Stimulated activated CD8-positive, alpha-beta memory T cell treated with anti-CD3 and anti-CD28 coated beads, Interleukin-4, amount 100 ng/mL, for 24 hours (primary cell): ENCODE measurements at places on chromosomes 16 and 17.

DNA sequence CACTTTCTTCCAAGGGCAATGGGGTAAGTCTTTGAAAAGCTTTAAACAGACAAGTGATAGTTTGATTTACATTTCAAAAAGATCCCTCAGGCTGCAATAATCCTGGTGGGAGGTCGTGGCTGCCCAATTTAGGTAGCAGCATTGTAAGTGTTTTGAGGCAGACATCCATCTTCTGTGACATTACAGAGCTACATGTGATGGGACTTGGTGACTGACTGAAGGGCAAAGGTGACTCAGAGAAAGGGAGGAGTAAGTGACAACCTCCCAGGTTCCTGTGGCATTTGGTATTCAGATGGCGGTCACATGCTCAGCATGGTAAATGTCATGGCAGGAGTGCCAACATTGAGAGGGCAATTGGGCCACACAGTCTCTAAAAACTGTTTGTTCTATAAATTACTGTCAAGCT, 26.5 kb downstream of the STAT3 start:
- peak; percentile 28 for DNase-seq

GRCh38 chr16:70432356-70432722, 6.6 kb downstream of the ST3GAL2 start:
- no peak for DNase-seq

GRCh38 chr17:45227101-45227925, 5.6 kb downstream of the FMNL1 start:
- DNase-seq = no peak

DNA sequence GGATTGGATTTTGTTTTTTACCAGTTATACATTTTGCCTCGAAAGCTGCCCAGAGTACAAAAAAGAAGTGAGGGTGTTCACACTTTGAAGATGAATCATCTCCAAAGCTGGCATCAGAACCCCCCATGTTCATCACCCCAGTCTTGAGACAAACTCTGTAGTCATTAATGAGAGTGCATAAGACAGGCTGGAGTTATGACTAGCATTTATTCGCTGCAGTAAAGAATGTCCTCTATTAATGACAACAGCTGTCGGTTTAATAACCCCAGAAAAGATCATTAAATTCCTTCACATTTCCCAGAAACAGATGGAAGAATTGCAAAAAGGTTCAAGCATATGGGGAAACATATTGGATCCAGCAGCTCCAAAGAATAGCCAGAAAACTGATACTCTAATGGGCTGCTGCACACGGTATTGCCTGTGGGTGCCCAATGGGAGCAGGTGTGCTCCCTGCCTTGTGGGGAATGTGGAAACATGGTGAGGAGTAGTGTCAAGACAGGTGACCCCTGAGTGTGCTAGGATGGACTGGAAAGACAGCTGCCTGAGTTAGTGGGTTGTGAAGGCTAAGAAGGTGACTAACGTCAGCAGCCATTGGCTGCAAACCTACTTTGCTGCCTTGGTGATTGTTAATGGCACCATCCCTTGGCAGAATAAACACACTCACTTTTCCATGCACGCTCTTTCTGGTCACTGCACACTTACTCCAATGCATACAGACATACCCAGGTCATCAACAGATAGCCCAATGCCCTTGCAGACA, 81.9 kb downstream of the AIPL1 start:
- no peak for DNase-seq

GRCh38 chr17:4711661-4712181, 1.3 kb downstream of the ARRB2 start:
- DNase-seq = no peak

GRCh38 chr16:67537270-67537635, 8.6 kb downstream of the RIPOR1 start:
- peak; percentile 28 for DNase-seq

GRCh38 chr17:10648956-10649355, 8.2 kb downstream of the MYH3 start:
- DNase-seq = no peak

DNA sequence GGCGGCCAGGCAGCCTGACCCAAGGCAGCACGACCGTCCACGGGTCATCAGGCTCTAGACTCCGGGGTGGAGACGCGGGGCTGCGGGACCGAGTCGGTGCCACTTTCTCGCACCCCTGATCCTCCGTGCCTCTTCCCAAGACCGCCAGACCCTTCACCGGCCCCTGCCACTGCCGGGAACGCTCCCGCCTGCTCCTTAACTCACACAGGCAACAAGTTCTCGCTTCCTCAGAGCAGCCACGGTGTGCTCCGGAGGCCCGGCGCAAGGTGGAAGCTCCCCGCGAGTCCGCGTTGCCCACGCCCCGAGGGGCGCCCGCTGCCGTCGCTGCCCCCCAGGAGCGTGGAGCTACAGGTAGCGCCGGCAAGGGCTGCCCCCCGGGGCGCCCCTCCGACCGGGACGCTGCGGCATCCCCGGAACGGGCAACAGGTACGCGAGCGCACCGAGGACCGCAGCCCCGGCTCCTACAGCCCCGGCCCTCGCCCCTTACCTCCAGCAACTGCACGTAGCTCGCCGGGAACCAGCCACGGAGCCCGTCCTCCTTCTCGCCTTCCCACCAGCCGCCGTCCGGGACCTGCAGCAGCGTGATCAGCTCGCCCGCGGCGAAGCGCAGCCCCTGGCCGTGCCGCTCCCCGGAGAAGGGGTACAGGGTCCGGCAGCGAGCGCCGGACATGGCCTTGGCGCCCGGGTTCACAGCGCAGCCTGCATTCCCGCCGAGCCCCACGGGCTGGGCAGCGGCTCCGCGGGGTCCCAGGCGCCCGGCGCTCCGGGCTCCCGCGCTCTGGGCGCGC, 491 bp downstream of the GAS7 start:
- DNase-seq = no peak

GRCh38 chr17:20073055-20073979, 64.2 kb downstream of the SPECC1 start:
- DNase-seq = peak; percentile 19

DNA sequence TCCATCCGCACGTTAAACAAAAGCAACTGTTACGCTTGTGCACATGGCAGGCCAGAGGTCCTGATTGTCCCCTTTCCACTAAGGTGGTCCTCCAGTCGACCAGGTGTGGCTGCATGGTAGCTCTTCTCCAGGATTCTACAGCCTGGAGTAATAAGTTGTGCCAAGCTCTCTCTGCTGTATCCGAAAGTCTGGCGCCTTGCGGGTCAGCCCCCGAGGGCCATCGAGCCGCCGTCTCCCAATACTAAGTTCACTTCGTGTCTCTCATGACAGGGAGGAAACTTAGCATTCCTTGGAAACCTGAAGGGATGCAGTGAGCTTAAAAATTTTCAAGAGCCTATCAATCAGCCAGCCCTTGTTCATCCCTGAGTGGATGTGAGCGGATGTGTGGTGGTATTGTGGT, 5.3 kb upstream of the ENDOV start:
- no peak for DNase-seq

DNA sequence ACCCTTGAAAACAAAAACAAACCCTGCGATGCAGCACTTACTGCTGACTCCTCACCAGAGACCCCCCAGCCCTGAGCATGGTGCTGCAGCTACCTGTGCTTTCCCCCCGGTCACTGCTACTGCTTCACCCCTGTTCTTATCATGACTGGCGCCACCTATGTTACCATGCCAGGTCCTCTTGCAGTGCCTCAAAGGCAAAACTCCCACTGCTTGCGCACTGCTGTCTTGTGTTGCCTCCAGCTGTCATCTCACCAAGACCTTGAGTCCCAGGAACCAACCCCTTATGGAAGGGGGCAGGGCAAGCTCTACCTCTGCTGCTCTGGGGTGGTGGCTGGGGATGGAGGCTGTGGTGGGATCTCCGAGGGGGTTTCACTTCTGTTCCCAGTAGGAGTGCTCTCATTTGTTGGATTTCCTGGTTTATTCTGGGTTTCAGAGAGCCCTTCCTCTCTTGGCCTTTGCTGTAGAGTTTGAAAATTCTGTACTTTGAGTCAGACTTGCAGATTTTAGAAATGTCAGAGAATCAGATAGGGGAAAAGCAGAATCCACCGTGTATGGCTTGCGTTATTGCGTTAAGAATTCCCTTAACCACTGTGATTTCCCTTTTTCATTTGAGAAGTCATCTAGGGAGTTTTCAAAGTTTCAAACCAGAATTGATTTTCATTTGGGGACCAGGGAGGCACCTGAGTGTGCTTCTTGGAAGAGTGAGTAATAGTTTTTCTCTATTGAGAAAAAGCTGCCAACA, 96.6 kb downstream of the SPECC1 start:
- DNase-seq = no peak

DNA sequence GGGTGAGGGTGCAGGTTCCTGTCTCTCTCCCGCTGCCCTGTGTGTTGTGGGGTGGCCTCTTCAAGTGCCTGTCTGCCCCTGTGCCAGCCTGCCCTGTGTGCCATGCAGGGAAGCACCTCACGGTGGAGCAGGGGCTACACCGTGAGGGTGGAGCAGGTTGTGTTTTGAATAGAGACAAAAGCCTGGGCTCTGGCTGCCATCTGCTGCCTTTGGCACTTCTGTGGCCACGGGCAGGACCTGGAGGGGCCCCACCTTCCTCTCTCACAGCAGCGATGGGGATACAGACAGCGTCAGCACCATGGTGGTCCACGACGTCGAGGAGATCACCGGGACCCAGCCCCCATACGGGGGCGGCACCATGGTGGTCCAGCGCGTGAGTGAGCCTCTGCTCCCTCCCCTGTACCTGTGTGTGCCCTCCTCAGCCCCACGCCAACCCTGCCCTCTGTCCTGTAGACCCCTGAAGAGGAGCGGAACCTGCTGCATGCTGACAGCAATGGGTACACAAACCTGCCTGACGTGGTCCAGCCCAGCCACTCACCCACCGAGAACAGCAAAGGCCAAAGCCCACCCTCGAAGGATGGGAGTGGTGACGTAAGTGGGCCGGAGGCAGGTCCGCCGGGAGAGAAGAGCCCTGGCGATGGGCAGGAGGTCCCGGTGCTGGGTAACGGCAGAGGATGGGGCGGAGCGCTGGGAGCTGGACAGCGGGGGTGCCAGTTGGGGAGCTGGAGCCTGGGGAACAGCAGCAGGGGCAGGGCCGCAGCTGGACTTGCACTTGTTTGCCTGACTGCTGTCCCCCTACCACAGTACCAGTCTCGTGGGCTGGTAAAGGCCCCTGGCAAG, 5.4 kb upstream of the C17orf107 start:
- no peak for DNase-seq

DNA sequence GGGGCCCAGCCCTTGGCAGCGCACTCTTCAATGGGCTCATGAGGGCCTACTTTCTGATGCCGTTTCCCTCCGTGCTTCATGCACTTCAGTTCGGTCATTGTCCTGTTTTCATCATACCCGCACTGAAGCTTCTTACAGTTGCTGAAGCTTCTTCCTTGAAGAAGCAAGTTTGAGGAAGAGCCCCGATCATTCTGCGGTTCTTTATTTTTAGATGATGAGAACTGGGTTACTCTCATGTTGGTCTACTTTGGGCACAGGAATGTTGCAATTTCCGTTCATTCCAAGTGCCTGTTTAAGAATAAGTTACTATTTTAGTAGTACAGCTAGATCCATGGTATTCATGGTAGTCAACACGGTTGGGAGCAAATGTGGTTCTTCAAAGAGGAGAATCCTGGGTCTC, 587.7 kb upstream of the HSBP1 start:
- no peak for DNase-seq

- DNase-seq = no peak
These were observed 1.0 kb downstream of the IRX3 start for GRCh38 chr16:54285414-54286089.

GRCh38 chr17:27391427-27391826, 64.8 kb upstream of the KSR1 start:
- DNase-seq = no peak

- no peak for DNase-seq
These were observed 1.6 kb downstream of the SEZ6 start for GRCh38 chr17:29004081-29004692.

GRCh38 chr17:21033350-21033749, 9.5 kb downstream of the USP22 start:
- DNase-seq = no peak

DNA sequence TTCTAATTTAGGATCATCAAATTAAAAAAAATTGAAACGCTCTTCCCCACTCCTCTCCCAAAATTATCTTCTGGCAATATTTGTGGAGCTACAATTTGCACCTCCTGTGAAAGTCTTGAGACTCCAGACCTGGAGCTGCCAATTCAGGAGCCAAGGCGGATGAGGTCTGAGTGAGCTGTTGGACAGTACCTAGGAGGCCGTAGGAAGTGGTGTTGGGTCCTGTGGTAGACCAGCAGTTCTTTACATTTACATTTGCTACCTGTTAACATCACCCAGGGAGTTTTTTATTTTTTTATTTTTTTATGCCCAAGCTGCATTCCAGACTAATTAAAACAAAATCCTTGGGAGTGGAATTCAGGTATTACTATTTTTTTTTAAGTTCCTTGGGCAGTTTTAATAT, 271.0 kb downstream of the PHKB start:
- no peak for DNase-seq

DNA sequence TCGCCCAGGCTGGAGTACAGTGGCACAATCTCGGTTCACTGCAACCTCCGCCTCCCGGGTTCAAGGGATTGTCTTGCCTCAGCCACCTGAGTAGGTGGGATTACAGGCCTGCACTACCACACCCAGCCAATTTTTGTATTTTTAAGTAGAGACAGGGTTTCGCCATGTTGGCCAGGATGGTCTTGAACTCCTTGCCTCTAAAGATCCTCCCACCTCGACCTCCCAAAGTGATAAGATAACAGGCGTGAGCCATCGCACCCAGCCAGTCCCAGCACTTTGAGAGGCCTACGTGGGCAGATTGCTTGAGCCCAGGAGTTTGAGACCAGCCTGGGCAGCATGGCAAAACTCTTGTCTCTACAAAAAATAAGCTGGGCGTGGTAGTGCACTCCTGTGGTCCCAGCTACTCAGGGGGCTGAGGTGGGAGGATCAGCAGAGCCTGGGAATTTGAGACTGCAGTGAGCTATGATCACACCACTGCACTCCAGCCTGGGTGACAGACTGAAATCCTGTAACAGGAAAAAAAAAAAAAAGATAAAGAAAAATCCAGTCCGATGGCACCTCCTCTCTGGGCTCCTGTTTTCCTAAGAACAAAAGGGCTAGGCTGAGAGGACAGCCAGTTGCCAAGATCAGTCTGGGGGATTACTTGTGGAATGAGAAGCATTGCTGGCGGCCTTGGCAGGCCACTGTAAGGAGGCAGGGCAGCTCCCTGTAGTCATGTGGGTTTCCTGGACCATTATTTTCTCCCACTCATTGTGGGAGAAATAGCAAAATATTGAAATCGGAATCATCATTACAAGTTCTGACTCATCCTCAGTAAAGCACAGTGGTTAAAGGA, 3.0 kb upstream of the PIPOX start:
- DNase-seq = no peak

DNA sequence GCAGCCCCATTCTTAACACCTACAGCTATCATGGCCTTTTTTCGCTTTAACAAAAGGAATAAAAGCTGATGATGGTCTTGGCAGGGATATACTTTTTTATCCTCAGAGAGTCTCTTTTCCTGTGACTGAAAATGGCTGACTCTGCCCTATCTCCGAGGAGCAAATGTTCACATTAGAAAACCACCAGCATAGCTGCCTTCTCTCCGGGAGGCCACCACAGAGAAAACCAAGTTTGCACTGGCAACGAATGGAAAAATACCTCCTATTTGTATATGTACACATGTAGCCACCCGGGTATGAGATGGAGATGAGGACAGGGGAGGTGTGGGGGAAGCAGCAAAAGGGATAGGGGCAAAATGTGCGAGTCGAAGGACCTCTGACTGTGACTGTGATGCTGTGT, 88.2 kb downstream of the STX8 start:
- no peak for DNase-seq

GRCh38 chr17:74646231-74646630, 22.7 kb upstream of the CD300E start:
- no peak for DNase-seq

GRCh38 chr16:85010931-85011845, at the start of gene ZDHHC7:
Gene ZDHHC7 (minus strand): TSS chr16:85011535. CDS start chr16:84990618, 20,917 bp downstream.
- DNase-seq = peak; percentile 81

- no peak for DNase-seq
These were observed 149.9 kb downstream of the PHKB start for GRCh38 chr16:47611042-47611441.

- no peak for DNase-seq
These were observed 71.5 kb downstream of the SEC14L1 start for GRCh38 chr17:77212081-77212832.
